T-helper 9 cell (primary cell): ENCODE measurements at places on chromosomes 11 and 22.

GRCh38 chr11:122413677-122414076 lies 241.8 kb upstream of the UBASH3B start:
- no peak for DNase-seq

- DNase-seq: peak; percentile 55
These were observed 20.2 kb upstream of the TREH start for GRCh38 chr11:118699506-118700220.

DNA sequence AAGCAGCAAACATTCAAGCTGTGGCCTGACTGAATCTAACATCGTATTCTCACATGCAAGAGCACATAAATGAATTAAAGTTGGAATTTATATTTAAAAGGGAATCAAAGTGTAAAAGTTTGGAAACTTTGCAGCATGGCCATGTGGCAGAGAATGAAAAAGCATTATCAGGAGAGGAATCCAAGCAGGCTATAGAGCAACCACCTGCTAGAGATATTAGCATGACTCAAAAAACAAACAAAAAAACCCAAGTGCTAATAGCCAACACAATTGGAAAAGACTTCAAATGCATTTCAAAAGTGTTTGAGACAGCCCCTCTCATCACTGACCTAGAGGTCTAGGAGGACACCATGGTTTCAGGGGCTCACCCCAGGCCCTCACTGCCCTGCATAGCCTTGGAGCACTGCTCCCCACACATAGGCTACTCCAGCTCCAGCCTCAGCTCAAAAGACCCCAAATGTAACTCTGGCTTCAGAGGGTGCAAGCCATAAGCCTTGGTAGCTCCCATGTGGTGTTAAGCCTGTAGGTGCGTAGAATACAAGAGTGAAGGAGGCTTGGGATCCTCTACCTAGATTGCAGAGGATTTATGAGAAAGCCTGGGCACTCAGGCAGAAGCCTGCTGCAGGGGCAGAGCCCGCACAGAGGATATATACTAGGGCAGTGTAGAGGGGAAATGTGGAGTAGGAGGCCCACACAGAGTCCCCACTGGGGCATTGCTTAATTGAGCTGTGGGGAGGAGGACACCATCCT lies 1.7 kb upstream of the KRTAP5-7 start:
- DNase-seq: no peak

- DNase-seq: no peak
These were observed 664 bp downstream of the DDB2 start for GRCh38 chr11:47215366-47215910.

- DNase-seq: peak; percentile 79
These were observed 741 bp upstream of the TMEM179B start for GRCh38 chr11:62786318-62787004.

DNA sequence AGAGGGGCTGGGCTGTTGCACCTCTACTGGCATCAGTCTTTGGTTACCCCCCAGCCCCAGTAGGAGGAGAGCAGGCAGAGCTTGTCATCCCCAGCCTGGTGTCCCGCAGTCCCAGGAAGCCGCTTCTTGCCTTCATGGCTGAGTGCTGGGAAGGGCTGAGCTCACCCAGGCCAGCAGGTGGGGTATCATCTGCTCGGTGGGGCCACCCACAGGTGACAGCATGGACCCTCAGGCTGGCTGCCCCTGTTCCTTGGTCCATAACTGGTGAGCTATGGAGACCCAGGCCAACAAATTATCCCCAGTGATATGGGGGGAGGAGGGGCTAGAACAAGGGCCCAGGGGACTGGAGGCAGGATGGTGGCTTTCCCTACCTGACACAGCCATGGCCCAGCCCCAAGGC lies 6.5 kb upstream of the RHOD start:
- no peak for DNase-seq

DNA sequence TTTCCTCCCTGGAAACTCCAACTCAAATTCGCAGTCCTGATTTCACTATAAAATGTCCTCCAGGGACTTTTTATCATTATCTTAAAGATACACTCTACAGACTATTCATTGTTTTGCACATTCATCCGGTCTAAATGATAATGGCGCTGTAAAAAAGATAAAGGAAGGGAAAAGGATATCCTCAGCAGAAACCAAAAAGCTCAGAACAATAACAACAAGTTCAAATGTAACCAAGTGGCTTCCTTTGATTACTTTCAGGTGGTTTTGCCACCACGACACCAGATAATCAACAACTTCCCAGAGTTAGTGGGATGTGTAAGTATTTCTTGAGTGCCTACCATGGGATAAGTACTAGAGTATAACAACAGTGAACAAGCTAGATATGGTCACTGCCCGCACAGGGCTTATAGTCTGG lies 26.3 kb downstream of the PRCP start:
- DNase-seq: no peak

DNA sequence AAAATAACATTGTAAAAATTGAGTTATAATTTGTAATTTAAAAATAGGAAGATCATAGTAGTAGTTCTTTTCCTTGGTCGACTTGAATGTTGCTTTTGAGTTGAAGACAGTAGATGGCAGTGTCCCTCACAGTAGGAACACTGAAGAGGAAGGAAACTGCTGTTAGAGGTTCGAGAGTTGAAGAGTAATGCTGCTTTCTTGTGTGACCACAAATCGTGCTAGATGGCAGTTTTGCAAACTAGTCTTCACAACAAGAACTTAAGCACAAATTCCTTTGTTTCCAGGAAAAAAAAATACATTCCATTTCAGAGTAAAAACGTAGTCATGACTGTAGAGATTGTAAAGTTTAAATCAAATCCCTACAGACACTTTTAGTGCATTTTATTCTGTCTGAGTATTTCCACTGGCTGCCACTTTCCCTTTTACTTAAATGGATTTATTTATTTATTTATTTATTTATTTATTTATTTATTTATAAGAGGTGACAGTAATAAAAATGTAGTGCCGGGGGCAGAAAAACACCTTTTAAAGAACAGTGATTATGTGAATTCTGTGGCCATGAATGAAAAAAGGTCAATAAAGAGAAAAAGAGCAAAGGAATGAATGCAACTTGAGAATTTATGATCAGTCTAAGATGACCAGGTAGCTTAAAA lies 54.6 kb downstream of the SPECC1L start:
- DNase-seq: no peak

GRCh38 chr11:34344768-34345539 lies 12.9 kb downstream of the ABTB2 start:
- DNase-seq: no peak

DNA sequence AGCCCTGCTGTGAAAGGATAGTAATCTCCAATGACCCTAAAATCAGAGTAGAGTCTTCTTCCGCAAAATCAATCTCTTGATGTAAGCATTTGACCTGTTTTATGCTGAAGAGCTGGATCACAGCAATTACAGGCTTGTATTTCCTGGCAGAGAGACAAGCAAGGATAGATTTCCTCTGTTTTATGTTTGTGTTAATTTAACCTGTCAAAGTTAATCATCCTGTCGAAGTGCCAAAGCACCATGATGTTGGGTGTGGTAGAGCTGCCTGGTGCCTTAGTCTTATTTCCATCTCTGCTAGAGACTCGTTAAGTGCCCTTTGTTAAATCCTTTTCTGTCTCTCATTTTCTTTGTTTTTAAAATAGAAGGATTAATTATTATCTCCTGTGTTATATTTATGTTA lies 248.1 kb downstream of the CNTN5 start:
- no peak for DNase-seq

GRCh38 chr22:48265000-48265625 lies 1502.7 kb downstream of the TBC1D22A start:
- DNase-seq: no peak

DNA sequence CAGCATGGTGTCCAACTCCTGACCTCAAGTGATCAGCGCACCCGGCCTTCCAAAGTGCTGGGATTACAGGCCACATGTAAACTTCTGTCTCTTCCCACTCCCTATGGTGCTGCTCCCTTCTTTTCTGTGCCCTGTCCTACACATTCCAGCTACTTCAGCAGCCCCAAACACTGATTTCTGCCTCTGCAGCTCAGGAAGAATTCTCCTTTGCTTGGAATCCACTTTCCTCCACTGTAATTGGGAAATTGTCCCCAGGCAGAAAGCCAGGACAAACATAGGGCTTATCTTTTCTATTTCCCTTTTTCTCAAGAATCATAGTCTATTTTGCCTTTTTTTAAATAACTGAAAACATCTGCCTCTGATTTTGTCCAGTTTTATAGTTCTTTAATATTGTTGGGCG lies 21.3 kb upstream of the DRG1 start:
- DNase-seq: no peak

GRCh38 chr22:22342697-22343580 lies 98.4 kb downstream of the VPREB1 start:
- DNase-seq: peak; percentile 57

DNA sequence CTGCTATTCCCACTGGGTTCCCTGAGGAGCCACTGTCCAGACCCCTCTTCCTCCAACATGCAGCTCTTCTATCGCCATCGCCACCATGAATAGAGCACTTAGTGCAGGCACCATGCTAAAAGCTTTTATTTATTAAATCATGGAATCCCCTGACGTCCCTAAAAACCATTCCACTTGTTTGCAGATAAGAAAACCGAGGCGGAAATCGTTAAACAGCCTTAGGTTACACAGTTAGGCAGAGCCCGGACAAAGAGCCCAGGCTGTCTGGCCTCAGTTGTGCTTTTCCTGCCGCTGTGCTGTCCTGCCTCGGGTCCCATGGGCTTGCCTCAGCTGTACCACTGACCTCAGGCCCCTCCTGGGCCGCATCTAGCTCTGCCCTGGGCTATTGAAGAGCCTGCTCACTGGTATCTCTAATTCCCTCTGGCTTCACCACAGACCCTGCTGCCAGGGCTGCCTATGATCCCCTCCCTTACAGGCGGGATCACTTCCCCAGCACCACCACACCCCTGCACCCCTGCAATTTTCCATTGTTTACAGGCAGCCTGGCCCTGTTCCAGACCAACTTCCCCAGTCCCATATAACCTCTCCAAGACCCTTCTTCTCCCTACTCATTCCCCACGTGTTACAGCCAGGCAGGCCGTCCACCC lies 13.0 kb upstream of the TUB start:
- no peak for DNase-seq

- DNase-seq: no peak
These were observed 1321.7 kb downstream of the TBC1D22A start for GRCh38 chr22:48084041-48084728.

- no peak for DNase-seq
These were observed 165.3 kb downstream of the RRAS2 start for GRCh38 chr11:14193644-14194043.

- DNase-seq: no peak
These were observed 63.9 kb downstream of the TRMU start for GRCh38 chr22:46399251-46400024.

- DNase-seq: no peak
These were observed 20.9 kb downstream of the ATXN10 start for GRCh38 chr22:45692549-45692948.

- no peak for DNase-seq
These were observed 297.7 kb upstream of the CCDC90B start for GRCh38 chr11:83583757-83584366.

GRCh38 chr22:19522190-19522880 lies 1.9 kb downstream of the CLDN5 start:
- no peak for DNase-seq

GRCh38 chr11:95531116-95531515 lies 258.5 kb downstream of the FAM76B start:
- DNase-seq: no peak

DNA sequence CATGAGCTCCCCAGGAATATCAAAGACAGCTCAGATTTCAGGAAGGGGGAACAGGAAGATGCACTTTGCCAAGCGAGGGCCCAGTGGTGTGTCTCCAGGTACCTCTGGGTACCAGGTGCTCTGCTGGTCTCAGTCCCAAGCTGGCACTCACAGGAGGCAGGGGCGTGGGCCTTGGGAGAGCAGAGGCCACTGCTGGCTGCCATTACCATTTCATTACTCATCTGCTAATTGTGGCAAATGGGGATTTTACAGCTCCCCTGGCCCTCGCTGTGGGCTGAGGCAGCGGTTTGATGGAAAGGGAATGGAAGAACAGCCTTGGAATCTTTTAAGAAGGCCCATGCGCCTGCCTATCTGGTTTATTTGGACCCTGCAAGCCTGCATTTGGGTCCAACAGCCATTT lies 192.0 kb upstream of the NAV2 start:
- no peak for DNase-seq

GRCh38 chr11:15672825-15673224 lies 558.1 kb downstream of the INSC start:
- DNase-seq: no peak

DNA sequence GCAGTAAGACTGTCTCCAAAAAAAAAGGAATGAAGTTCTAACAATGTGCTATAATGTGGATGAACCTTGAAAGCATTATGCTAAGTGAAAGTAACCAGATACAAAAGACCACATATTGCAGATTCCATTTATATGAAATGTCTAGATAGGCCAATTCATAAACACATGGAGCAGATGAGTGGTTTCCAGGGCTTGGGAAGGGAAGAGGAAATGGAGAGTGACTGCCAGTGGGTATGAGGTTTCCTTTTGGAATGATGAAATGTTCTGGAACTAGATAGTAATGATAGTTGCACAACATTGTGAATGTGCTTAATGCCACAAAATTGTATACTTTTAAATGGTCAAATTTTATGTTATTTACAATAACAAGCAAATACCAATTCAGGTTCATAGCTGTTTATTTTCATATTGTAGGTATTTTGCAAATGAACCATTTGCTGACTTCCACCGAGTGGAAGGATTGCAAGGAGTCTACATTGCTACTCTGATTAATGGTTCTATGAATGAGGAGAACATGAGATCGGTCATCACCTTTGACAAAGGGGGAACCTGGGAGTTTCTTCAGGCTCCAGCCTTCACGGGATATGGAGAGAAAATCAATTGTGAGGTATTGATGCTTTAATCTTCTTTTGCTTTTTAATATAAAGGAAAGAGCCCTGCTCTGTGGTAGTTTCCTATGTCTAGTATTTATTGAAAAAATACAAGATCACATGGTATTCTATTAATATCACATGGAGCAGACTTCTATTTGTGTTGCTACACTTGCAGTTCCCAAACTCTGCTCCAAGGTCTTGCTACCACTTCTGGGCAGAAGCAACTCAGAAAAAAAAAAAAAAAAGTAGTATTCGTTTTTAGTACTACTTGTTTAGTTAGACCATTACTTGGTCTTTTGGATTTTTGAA lies 67.7 kb upstream of the SORL1-AS1 start:
- DNase-seq: no peak

- no peak for DNase-seq
These were observed 1.3 kb downstream of the PARVB start for GRCh38 chr22:44025171-44026065.

DNA sequence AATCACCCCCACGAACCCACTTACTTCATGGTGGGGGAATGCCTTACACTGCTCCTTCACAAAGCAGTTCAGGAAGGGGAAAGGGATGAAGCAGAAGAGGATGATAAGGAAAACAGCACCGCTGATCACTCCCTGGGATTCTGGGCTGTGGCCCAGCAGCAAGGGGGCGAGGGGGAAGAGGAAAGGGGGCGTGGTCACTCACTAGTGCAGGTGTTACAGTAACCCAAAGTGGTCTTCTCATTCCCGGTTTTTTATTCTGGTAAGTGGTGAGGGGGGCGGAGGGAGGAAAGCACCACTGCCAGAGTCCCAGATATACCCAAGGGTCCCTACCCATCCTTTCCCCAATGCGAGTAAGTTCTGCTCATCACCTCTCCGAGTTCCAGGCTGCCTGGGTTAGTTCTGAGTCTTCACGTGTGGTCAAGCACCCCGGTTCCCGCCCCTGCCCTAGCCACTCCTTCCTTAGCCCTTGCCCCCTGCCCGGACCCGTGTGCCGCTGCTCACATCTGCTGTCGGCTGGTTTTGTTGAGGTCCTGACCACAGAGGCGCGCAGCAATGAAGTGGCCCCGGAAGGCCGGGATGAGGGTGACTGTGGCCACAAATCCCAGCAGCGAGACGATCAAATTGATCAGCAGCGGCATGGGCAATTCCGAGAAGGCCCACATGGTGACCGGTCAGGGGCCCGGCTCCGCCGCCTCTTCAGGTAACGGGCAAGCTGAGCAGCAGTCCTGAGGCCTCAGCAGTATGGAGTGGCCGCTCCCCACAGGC lies 477 bp downstream of the DPAGT1 start:
- DNase-seq: no peak
